Activated CD8-positive, alpha-beta T cell treated with anti-CD3 and anti-CD28 coated beads for 36 hours (primary cell): ENCODE measurements at places on chromosomes 16 and 17. TPM values are rescaled to one million over a fixed set of nuclear protein-coding genes. Genes with fewer than 3 reads are reported as not detected.
A peak's percentile ranks its signal among the peaks of the same experiment; 100 is the strongest.

DNA sequence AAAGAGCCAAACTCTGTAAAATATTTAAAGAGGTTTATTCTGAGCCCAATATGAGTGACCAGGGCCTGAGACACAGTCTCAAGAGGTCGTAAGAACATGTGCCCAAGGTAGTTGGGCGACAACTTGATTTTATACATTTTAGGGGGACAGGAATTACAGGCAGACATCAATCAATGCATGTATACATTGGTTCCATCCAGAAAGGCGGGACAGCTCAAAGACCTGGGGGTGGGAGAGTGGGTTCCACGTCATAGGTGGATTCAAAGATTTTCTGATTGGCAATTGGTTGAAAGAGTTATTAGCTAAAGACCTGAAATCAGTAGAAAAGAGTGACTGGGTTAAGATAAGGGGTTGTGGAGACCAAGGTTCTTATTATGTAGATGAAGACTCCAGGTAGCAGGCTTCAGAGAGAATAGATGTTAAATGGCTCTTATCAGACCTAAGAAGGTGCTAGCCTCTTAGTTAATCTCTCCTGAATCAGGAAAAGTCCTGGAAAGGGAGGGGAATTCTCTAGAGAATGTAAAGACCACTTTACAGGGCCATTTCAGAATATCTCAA lies 32.4 kb downstream of the HSBP1 start:
- no peak overlapping the region for H3K4me3 ChIP-seq
- H3K36me3 ChIP-seq: no peaks in the 10 kb centered on the region
- peaks cover 11% of the 10 kb centered on the region for H3K4me1 ChIP-seq
- no peak overlapping the region for H3K27ac ChIP-seq
- DNase-seq: no peak

The PALB2 gene
- 22.9 TPM for total RNA-seq

The GRAPL gene
- total RNA-seq: 5.1 TPM

- peak overlapping the region; percentile 55 for H3K27ac ChIP-seq
- H3K27me3 ChIP-seq: no peaks in the 10 kb centered on the region
Observed at GRCh38 chr16:9081158-9081557, 10.3 kb upstream of the HAPSTR1 start.

The COASY gene
- 60.9 TPM for total RNA-seq

DNA sequence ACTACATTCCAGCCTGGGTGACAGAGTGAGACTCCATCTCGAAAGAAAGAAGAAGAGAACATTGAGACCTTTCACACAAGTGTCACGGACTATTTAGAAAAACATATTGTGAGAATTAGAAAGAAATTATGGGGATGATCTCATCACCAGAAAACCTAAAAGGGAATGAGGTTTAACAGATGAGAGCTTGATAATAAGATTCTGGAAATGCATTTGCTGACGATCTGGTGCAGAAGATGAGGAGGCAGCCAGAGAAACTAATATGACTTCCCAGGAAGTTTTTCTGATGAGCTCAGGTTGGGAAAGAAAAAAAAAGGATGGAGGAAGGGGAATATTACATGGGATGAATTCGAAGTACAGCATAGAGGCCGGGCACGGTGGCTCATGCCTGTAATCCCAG lies 10.8 kb upstream of the APOH start:
- DNase-seq: no peak
- H3K27ac ChIP-seq: no peak overlapping the region
- no peak overlapping the region for H3K4me3 ChIP-seq
- H3K36me3 ChIP-seq: no peaks in the 10 kb centered on the region

GRCh38 chr16:8959921-8960787 lies 3.6 kb downstream of the USP7 start:
- peak overlapping the region; percentile 73 for H3K27ac ChIP-seq
- H3K27me3 ChIP-seq: no peaks in the 10 kb centered on the region
- peaks cover 17% of the 10 kb centered on the region for H3K36me3 ChIP-seq
- H3K4me3 ChIP-seq: peak overlapping the region; percentile 83
- H3K4me1 ChIP-seq: peaks cover 61% of the 10 kb centered on the region

DNA sequence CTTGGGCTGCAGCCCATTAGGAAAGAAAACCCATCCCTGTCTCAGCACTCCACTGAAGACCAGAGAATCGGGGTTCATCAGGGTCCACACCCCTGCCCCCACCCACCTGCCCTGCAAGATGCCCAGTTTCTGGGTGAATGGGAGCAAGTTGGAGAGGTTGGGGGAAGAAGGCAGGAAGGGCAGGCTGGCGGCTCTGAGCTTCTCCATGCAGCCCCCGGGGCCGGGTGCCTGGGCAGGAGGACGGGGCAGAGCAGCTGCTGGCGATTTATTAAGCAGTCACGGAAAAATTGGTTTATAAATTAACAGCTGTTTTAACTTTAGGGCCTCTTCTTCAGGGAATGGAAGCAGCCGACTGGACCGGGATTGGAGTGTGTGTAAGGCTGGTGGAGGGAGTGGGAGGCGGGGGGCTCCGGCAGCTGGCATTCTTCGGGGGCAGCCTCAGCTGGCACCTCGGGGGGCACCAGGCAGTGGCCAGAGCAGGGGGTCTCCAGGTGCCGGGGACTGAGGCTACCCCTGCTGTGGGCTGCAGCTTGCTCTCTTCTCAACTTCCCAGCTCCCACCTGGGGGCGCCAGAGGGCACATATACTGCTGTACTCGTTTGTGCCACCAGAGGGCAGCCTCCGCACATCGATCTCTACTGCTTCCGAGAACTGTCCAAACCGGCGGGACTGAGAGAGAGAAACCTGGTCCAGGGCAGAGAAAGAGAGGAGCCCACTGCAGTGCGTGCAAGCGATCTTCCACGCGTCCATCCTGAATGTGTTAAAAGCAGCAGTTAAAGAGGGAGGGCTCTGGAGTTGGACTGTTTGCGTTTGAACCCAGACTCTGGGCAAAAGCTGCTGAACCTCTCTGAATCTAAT lies 5.0 kb upstream of the PPP1R1B start:
- peaks cover 18% of the 10 kb centered on the region for H3K4me1 ChIP-seq
- H3K27ac ChIP-seq: peak overlapping the region; percentile 78
- H3K36me3 ChIP-seq: no peaks in the 10 kb centered on the region

- no peaks in the 10 kb centered on the region for H3K36me3 ChIP-seq
- no peak for DNase-seq
- H3K27ac ChIP-seq: no peak overlapping the region
- no peak overlapping the region for H3K4me3 ChIP-seq
Observed at GRCh38 chr17:73888862-73889261, 244.6 kb upstream of the SDK2 start.

DNA sequence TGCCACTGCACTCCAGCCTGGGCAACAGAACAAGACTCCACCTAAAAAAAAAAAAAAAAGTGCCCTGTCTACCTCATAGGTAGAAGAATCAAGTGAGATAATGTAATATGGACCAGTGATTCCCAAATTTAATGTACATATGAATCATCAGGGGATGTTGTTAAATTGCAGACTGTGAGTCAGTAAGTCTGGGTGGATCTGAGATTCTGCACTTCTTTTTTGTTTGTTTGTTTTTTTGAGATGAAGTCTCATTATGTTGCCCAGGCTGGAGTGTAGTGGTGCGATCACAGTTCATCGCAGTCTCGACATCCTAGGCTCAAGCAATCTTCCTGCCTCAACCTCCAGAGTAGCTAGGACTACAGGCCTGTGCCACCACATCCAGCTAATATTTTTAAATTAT lies 31.6 kb downstream of the HOXB1 start:
- peaks cover 11% of the 10 kb centered on the region for H3K27me3 ChIP-seq
- H3K27ac ChIP-seq: no peak overlapping the region
- H3K4me3 ChIP-seq: no peak overlapping the region
- H3K36me3 ChIP-seq: no peaks in the 10 kb centered on the region

- no peaks in the 10 kb centered on the region for H3K27me3 ChIP-seq
- H3K4me3 ChIP-seq: no peak overlapping the region
- no peak for DNase-seq
- H3K27ac ChIP-seq: no peak overlapping the region
- H3K36me3 ChIP-seq: peaks cover 4% of the 10 kb centered on the region
- no peaks in the 10 kb centered on the region for H3K4me1 ChIP-seq
Observed at GRCh38 chr17:36614933-36615332, 13.6 kb downstream of the MRM1 start.

The CTRB2 gene
- total RNA-seq: not detected

DNA sequence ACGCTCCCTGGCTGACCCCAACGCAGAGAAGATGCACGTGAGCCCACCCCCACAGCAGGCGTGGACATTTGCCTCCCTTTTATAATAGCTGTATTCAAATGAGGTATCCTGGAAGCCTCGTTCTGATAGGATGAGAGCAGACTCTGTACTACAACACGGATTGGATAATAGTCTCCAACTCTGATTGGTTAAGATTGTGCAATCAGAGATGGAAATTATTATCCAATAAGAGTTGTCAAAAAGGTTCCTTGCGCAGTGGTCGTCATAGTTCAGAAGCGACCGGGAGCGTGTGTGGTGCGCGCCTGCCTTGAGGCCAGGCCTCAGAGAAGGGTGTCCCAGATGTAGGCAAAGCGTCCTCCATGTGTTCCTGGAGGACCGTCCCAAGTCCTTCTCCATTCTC lies 104.6 kb downstream of the USP22 start:
- H3K4me1 ChIP-seq: no peaks in the 10 kb centered on the region
- no peak overlapping the region for H3K27ac ChIP-seq
- H3K27me3 ChIP-seq: no peaks in the 10 kb centered on the region
- no peak overlapping the region for H3K4me3 ChIP-seq

DNA sequence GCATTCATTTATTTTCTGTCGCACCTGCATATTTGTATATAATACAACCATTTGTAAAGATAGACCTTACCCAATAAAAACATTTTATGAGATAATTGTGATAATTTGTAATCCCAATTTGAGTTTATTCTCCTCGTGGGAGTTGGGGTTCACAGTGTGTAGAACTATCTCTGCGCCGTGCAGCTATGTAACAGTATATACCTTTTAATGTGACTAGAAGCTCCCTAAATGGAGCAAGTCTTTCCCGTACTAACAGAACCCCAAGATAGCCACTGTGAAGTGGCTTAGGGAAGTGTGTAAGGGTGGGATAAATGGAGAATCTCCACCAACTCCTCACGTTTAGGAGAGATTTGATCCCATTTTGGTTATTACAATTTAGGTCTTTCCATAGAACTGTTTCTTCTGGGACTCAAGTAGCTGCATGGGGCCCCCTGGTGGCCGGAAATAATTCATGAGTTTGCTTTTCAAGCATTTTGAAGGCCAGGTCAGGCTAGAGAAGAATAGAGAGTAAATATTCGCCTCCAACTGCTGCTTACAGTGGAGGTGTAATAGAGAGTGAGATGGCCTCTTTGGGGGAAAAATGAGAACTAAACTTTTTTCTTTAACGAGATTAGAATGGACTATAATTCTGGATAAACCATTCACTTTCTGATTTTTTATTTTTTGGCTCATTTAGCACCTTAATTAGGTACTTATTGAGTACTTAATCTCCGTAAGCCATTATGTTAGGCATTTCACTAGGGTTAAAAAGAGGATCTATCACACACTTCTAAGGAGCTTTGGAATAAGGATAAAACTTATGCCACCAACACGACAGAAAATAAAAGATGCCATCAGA lies 4.5 kb downstream of the TMEM100 start:
- DNase-seq: peak; percentile 87
- H3K4me1 ChIP-seq: no peaks in the 10 kb centered on the region
- H3K4me3 ChIP-seq: no peak overlapping the region
- H3K27ac ChIP-seq: no peak overlapping the region
- H3K27me3 ChIP-seq: peaks cover 25% of the 10 kb centered on the region
- H3K36me3 ChIP-seq: no peaks in the 10 kb centered on the region

DNA sequence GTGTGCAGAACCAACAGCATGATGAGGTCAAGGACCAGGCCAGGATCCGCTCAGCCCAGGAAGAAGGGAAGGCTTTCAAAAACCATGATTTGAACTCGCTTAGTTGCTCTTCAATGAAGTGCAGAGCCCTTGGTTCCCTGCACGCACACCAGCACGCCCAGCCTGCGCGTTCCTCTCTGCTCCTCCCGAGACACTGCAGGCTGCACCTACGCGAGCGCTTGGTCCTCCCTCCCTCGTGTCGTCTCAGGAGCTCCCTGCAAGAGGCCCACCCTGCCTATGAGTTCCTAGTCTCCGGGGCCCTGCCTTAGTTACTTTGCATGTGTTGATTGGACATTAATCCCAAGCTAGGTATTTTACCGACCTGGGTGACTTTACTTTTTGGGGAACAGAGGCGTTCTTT lies 132.9 kb upstream of the TNRC6C start:
- no peak for DNase-seq
- H3K4me1 ChIP-seq: peaks cover 17% of the 10 kb centered on the region
- no peak overlapping the region for H3K27ac ChIP-seq
- no peaks in the 10 kb centered on the region for H3K36me3 ChIP-seq
- no peak overlapping the region for H3K4me3 ChIP-seq
- H3K27me3 ChIP-seq: no peaks in the 10 kb centered on the region

DNA sequence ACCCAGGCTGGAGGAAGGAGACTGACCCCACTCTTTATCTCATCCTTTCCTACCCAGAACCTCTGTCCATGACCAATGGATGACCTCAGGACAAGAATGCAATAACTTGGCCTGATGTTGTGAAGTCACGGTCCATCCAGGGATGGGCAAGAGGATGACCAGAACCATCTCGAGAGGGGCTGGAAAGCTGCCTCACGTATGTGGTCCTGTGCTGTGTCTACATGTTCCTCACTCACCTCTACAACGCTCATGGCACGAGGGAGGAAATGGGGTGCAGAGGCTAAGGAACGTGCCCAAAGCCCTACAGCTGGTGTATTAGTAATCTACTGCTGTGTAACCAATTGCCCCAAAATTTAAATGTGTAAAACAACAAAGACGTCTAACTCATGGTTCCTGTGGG lies 7.3 kb upstream of the KCTD5 start:
- H3K4me3 ChIP-seq: no peak overlapping the region
- H3K4me1 ChIP-seq: peaks cover 30% of the 10 kb centered on the region
- no peaks in the 10 kb centered on the region for H3K27me3 ChIP-seq
- DNase-seq: no peak

DNA sequence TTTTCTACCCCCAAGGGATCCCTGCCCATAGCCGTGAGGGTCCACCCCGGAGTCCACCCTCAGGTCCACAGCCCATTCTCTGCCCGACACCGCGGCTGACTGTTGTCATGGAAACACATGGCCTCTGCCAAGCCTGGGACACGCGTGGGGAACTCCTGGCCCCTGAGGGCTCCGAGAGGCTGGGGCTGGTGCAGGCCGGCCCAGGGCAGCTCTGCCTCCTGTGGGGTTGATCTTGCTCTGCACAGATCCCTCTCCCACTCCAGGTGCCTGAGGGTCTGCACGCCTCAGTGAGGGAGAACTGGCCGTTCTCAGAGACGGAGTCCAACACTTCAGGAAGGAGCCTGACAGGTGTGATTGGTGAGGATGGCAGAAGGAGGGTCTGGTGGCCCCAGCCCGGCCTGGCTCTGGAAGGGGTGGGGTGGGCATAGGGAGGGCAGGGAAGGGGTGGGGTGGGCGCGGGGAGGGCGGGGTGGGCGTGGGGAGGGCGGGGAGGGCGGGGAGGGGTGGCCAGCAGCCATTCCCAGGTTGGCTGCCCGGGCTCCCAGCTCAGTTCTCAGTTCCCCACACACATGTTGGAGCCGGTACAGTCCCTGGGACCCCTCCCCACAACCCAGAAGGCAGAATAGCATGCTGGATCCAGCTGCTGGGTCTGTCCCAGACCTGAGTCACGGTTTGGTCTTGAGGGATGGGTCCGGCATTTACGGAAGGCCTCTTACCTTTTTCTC lies 6.4 kb downstream of the MRPL28 start:
- H3K27me3 ChIP-seq: no peaks in the 10 kb centered on the region
- DNase-seq: no peak
- H3K4me3 ChIP-seq: no peak overlapping the region
- H3K36me3 ChIP-seq: peaks cover 5% of the 10 kb centered on the region

GRCh38 chr17:21199856-21200255 lies 14.1 kb downstream of the TMEM11 start:
- DNase-seq: no peak
- no peak overlapping the region for H3K4me3 ChIP-seq
- no peaks in the 10 kb centered on the region for H3K27me3 ChIP-seq
- no peak overlapping the region for H3K27ac ChIP-seq
